T-helper 22 cell (primary cell): ENCODE measurements at places on chromosomes 7 and 10.

GRCh38 chr10:63030536-63030935 is 102.6 kb upstream of the NRBF2 start:
- no peak for DNase-seq

DNA sequence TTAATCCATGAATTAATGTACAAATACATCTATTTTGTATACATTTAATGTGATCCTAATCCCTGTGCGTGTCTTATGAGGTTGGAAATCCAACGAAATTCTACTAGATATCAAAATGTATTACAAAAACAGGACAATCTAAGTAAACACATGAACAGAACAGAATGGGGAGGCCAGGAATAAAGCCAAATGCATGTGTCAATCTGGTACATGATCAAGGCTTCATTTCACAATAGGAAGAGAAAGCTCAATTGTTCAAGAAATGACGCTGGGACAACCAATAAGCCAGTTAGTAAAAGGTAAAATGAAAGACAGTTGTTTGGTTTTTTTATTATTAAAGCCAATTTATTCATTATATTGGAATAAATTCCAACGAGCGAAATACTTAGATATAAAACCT is 83.0 kb downstream of the COL13A1 start:
- DNase-seq: no peak

- DNase-seq: no peak
Measured at GRCh38 chr10:110664483-110665420, 20.6 kb downstream of the RBM20 start.

DNA sequence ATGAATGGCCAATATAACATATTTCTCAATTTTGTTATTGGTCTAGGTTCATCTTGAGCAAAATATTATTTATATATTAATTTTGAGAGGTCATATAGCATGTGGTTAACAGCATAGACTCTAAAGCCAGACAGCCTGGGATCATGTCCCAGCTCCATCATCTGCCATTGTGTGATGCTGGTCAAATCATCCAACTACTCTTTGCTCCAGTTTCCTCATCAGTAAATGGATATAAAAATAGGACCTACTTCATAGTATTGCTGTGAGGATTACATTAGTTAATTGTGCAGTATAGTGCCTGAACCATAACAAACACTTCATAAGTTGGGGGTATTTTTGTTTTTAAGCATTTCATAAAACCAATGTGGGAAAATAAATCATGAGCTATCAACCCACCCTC is 199.0 kb downstream of the KIAA1217 start:
- no peak for DNase-seq

DNA sequence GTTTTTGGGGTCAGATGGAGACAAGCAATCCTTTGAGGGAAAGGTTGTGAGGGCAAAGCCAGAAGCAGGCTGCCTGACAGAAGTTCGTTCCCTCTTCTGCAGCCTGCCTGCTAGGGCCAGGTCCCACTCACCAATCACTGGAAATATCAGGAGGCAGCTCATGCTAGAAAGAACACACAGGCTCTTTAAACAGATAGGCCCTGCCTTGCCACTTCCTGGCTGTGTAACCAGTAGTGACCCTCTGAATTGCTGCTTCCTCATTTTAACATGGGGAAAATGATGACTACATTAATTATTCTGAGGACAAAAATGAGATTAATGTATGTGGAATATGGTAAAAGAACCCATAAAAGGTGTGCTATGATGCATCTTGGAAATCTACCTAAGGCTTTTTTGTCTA is 50.5 kb upstream of the MRLN start:
- DNase-seq: no peak

GRCh38 chr7:106277976-106278375 is 6.8 kb downstream of the NAMPT start:
- DNase-seq: no peak

GRCh38 chr10:45302573-45302972 is 12.8 kb downstream of the OR13A1 start:
- no peak for DNase-seq

GRCh38 chr10:99766302-99766681 is 16.1 kb upstream of the ABCC2 start:
- DNase-seq: no peak

DNA sequence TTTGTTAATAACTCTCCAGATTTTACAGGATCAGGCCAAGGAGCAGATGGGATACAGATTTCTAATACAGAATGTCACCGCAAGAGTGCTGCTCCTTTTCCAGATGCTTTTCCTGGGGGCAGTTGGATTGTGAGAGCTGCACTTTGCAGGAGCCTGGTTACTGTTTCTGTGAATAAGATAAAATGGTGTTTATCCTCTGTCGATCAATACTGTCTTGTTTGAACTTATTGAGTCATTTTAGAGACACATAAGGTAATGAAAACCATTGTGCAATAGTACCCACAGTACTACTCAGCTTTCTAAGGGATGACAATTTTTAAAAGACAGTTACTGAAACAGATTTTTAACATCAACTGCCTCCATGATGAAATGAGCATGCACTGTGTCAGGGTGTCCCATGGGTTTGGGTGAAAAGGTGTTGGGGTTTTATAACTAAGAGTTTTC is 2.9 kb downstream of the A1CF start:
- no peak for DNase-seq

- DNase-seq: no peak
Measured at GRCh38 chr10:69051710-69052487, 36.0 kb upstream of the SRGN start.

GRCh38 chr7:26169271-26169670 is 17.3 kb downstream of the NFE2L3 start:
- no peak for DNase-seq

GRCh38 chr7:146172112-146172511 is 55.5 kb downstream of the CNTNAP2 start:
- no peak for DNase-seq

GRCh38 chr7:45359776-45360175 is 202.2 kb downstream of the RAMP3 start:
- no peak for DNase-seq

DNA sequence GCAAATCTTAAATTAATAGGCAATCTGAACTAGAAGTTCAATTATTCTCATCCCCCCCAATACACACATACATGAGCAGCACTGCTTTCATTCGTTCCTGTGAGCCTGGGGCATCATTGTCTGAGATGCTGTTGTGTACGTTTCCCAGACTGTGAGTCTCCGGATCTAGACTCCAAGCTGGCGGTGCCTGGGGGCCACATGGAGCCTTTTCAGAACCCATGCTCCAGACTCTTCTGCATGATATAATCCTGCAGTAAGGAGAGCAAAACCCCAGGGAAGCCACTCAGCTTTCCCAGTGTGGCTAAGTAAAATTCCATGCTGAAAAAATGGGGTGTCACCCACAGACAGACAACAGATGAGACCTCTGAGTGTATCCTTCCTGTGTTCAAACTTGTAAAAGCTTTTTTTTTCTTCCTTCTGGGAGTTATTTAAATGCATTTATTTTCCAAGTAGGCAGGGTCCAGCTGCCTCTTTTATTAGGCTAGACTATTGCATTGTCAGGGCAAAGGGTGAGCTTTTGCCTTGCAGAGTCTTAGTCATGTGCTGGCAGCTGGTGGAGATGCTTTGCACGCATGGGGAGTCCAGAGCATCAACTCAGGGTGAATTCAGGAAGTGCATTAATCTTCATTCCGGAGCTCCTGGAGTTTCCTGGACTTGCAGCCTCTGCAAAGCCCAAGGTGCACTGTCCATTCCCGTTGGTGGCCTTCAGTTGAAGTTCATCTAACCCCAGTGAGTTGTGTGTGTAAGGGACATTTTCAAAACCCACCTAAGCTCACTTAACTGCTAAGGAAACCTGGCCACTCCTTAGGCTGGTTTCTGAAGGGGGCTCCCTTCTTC is 185.7 kb upstream of the ADO start:
- DNase-seq: no peak

DNA sequence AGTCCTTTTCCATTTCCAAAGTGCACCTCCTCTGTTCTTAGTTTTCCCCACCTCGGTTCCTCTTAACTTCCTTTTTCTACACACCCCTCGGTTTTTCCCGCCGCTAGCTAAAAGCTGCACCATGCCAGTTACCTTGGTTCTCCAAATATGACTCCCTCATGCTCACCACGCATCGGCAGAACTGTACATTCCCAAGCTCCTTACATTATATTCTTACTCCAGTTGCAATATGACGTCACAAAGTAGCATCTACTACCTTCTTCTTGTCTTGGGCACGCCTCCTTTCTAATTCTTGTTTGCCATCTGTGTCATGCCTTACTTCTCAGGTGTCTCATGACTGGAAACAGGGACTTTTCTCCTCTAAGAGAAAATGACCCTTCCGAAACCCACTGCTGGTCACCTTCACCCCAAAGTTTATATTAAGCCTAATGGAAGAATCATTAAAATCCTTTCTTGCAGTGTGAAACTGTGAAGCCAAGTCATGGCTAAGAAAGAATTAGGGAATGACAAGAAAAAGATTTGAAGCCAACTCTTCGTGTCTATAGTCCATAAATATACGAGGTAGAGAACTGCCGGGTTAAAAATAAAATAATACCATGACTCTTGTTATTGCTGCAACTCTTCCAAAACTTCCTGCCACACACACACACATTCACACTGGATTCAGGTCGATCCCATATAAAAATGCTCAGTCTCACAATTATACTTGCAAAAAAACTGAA is 1.7 kb downstream of the ESYT2 start:
- DNase-seq: no peak

GRCh38 chr7:72391821-72392377 is 20.2 kb downstream of the CALN1 start:
- no peak for DNase-seq

DNA sequence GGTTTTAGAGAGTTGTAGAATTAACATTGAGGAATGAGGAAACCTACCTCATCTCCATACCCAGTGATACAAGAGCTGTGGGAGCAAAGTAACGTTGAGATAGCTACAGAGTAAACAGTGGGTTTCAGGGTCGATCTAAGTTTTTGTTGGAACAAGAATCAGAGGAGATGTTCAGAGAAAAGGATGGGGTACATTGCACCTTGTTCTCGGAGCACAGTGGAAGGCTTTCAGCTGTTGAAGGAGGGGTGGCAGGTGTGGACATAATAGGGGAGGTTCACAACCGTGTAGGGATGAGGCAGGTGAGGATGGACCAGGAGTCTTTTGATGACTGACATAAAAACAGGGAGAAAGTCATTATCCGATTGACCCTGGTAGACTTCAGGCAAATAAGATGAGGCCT is 121.7 kb downstream of the MLLT10 start:
- DNase-seq: no peak

GRCh38 chr10:121500701-121501332 is 97.4 kb downstream of the FGFR2 start:
- no peak for DNase-seq

DNA sequence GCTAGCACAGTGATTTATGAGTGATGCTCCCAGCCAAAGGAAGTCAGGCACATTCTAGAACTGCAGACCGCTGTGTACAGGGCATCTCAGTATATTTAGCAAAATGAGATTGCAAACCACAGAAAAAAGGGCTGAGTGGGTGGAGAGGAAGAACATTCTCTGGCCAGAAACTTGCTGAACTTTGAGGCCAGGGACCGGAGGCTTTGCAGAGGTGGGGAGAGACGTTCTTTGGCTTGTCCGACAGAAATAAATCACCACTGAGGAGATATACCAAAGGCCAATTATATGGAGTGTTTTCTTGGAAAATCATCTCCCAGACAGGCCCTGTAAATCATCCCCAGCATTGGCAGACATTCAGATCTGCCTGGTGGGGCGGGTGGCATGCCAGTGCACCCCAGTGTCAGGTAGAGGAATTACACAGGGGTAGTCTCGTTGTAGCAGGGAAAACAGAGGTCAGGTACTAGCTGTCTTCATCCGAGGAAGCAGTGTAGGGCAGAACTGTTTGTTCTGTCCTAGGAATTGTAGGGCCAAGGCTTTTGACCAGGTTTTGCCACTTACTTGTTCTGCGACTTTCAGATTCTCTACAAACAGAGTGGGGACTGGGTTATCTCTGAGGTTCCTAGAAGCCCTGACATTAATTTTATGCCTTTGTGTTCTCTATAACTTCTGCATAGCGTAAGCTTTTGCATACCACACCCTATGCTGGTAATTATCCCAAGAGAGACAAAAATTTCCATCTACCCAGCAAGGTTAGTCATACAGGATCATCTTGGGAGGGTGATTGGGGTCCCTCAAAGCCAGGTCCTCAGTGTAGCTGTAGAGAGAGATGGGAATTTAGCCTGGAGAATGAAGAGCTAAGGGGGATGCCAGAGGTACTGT is 655.6 kb downstream of the LRMDA start:
- no peak for DNase-seq

DNA sequence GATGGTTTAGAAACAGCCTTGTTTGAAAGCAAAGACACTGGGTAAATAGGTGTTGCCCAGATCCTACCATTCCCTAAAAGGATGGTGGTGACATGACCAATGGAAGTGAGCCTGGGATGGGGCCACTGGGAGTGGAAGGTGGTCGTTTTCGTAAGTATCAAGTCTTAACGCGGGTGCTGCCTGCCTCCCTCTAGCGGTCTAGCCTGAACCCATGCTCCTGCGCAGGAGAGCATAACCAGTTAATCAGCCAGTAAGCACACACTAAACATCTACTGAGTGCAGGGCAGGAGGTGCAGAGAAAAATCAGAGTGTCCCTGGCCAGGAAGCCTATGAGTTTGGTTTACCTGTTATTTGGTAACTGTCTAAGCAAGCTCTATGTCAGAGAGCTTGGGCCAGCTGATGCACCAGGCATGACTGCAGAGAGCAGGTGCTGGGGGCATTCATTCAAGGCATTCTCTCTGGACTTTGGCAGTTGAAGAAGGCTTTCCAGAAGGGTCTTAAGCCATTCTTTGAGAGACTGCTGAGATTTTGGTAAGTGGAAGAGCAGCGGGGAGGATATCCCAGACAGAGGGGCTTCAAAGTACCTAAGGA is 930 bp downstream of the GARIN1A start:
- no peak for DNase-seq

DNA sequence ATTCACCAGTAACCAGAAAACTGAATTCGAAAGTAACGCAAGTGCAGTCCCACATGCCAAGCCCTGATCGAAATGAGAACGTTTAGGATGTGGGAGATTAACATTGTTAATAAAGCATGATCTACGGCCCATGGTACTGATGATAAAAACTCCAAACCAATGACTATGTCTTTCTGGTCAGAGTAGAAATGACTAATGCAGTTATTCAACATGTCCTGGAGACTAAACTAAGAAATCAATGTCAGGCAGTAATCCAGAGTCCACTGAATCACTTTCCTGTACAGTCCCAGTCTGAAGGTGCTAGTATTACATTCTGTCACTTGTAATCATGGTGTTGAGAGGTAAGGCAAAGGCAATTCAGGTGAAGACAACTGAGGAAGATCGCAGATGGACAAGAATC is 14.4 kb downstream of the NPSR1 start:
- DNase-seq: no peak

DNA sequence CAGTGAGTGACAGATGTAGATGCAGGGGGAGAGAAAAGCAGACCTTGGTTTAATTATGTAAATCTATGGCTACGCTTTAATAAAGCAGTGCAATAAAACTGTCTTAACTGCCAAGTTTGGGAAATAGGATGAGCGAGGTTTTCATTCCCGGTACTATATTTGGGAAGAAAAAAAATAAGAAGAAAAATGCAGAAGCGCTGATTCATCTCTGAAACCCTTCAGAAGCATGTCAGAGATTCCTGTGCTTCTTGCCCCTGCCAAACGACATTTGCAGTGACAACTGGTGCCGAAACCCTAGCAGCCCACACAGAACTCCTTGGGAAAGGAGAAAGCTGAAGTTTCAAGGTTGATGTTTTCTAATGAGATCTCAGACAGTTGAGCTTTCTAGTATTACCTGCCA is 380.7 kb downstream of the REEP3 start:
- no peak for DNase-seq

- no peak for DNase-seq
Measured at GRCh38 chr7:68420342-68421192, 1177.7 kb upstream of the AUTS2 start.

GRCh38 chr10:12332572-12333379 is 16.6 kb upstream of the CAMK1D start:
- no peak for DNase-seq

GRCh38 chr7:54541669-54542625 is at the start of gene VSTM2A:
TSS of gene VSTM2A (plus strand) at chr7:54542375. CDS start at chr7:54542731, 356 bp downstream.
- no peak for DNase-seq
